ENCODE measurements at places on chromosomes 5 and 9.
A peak's percentile ranks its signal among the peaks of the same experiment; 100 is the strongest.

DNA sequence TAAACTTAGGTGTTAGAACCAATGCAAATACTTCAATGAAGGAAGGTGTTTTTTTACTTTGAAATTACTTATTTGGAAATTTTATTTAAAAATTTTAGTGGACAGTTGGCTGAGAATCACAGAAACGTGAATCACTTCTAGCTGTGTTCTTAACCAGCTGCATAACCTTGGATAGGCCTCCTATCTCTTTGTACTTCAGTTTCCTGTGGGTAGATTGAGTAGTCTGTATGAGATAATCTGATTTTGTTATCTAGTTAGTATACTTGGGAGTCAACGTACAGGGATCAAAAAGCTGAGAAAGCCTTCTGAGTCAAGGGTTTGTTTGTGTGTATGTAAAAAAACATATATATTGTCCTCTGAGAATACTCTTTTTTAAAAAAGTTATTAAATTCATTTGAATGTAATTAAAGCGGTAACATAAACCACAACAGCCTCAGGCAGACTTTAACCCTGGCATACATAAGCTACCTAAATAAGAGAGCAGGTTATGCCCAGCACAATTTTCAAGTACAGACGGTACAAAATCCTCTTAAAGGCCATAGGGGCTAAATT is 38.1 kb upstream of the ZCCHC7 start:
- peaks cover 45% of the 10 kb centered on the region for H3K36me3 ChIP-seq
- no peak overlapping the region for H3K4me3 ChIP-seq
- peaks cover 49% of the 10 kb centered on the region for H3K4me1 ChIP-seq
- H3K27me3 ChIP-seq, result peaks cover 3% of the 10 kb centered on the region

GRCh38 chr5:17020678-17021601 is 84.9 kb upstream of the MYO10 start:
- H3K27me3 ChIP-seq, result no peaks in the 10 kb centered on the region
- no peak for DNase-seq
- no peak overlapping the region for H3K4me3 ChIP-seq
- no peaks in the 10 kb centered on the region for H3K36me3 ChIP-seq
- no peak overlapping the region for H3K27ac ChIP-seq

DNA sequence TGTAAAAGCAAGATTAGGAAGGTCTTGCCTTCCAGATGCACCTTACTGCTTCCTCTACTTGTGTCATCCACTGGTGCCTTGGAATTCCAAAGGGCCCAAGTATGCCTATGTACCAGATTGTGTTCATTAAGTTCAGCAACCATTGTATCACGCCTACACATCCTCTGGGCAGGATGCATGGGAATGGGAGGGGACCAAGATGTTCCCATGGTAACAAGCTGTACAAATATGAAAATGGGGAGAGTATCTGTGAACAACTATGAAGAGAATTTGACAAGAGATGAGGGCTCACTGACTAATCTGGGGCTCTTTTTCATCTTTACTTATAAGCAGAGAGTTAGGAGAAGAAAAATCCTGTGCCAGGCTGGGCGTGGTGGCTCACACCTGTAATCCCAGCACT is 137.8 kb upstream of the MAP1B start:
- H3K4me1 ChIP-seq, result no peaks in the 10 kb centered on the region
- no peak overlapping the region for H3K27ac ChIP-seq

GRCh38 chr9:91714874-91715615 is 235.0 kb downstream of the ROR2 start:
- no peak overlapping the region for H3K4me3 ChIP-seq
- no peak overlapping the region for H3K27ac ChIP-seq
- no peak for DNase-seq
- H3K36me3 ChIP-seq, result no peaks in the 10 kb centered on the region
- H3K4me1 ChIP-seq, result peaks cover 6% of the 10 kb centered on the region

DNA sequence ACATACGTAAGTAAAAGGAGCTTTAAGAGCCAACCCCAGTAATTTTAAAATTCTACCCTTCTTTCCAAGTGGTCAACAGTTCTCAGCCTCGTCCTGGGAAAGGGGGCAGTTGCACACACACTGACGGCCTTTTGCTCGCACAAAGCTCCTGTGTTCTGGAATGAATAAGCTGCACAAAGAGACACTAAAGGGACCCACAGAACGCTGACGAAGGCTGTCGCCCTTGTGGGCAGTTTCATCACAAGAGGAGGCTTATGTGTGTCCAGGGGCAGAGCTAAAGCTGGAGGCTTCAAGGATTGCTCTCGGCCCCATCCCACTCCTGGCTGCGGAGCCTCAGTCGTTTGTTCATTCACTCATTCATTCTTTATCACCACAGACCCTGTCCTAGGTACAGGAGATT is 67.0 kb upstream of the NEK6 start:
- DNase-seq, result no peak
- H3K4me1 ChIP-seq, result no peaks in the 10 kb centered on the region
- H3K27ac ChIP-seq, result no peak overlapping the region
- peaks cover 2% of the 10 kb centered on the region for H3K36me3 ChIP-seq
- no peak overlapping the region for H3K4me3 ChIP-seq

- DNase-seq, result no peak
- H3K27me3 ChIP-seq, result no peaks in the 10 kb centered on the region
- H3K4me3 ChIP-seq, result peak overlapping the region; percentile 70
Measured at GRCh38 chr5:157189223-157189622, 8.6 kb downstream of the ITK start.

- H3K4me3 ChIP-seq, result no peak overlapping the region
- no peaks in the 10 kb centered on the region for H3K27me3 ChIP-seq
- no peak overlapping the region for H3K27ac ChIP-seq
- peaks cover 72% of the 10 kb centered on the region for H3K36me3 ChIP-seq
- peaks cover 27% of the 10 kb centered on the region for H3K4me1 ChIP-seq
Measured at GRCh38 chr9:21852754-21853153, 50.3 kb downstream of the MTAP start.

DNA sequence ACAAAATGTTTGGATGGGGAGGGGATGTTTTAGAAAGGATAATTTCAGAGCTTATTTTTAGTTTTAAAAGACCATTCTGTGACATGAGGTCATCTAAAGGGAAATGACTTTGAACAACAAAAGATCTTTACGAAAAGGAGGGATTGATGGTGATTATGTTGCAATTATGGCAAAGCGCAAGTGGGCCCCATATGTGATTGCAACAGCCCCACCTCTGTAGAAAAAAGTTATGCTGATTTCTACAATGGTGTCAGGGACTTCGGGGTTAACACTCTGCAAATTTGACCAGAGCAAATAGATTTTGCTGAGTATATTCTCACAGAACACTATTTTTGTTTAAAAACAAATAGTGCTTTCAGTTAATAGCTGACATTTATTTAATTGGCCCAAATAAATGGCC is 312.8 kb downstream of the NSG2 start:
- H3K27me3 ChIP-seq, result no peaks in the 10 kb centered on the region
- no peak overlapping the region for H3K27ac ChIP-seq
- H3K4me3 ChIP-seq, result no peak overlapping the region
- H3K4me1 ChIP-seq, result no peaks in the 10 kb centered on the region
- DNase-seq, result no peak
- H3K36me3 ChIP-seq, result no peaks in the 10 kb centered on the region

DNA sequence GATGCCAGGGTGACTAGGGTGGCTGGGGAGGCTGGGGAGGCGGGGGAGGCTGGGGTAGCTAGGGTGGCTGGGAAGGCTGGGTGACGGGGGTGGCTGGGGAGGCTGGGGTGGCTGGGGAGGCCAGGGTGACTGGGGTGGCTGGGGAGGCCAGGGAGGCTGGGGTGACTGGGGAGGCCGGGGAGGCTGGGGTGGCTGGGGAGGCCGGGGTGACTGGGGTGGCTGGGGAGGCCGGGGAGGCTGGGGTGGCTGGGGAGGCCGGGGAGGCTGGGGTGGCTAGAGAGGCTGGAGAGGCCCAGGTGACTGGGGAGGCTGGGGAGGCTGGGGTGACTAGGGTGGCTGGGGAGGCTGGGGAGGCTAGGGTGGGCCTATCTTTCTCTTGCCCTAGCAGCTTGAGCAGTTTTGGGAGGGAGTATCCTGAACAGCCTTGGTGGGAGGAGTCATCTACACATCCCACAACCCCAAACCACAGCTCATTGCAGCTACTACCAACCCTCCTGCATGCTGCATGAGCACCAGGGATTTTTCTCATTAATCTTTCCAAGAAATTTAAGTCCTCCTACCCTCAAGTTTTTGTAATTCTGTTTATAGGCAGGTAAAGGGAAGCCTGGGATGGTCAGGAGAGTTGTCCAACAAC is 203.2 kb upstream of the IRX1 start:
- no peaks in the 10 kb centered on the region for H3K4me1 ChIP-seq
- no peaks in the 10 kb centered on the region for H3K36me3 ChIP-seq
- H3K4me3 ChIP-seq, result no peak overlapping the region

DNA sequence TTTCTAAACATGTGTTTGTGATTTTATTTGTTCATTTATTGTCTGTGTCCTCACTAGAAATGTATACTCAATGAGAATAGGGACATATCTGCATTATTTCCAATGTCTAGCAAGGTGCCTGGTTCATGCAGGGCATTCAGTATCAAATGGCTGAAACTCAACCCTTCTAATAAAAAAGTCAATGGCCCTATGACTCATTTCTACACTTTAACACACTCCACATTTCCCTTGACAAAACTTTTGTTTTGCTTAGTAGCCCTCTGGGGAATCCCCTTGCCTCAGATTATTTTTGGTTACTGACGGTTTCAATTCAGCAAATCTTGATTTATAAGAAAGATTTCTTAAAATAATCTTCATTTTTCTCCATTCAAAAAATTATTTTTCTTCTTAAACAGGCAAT is 206.0 kb upstream of the DMRTA1 start:
- no peak overlapping the region for H3K27ac ChIP-seq
- DNase-seq, result no peak
- peaks cover 37% of the 10 kb centered on the region for H3K27me3 ChIP-seq
- H3K36me3 ChIP-seq, result no peaks in the 10 kb centered on the region
- H3K4me3 ChIP-seq, result no peak overlapping the region

GRCh38 chr5:171475596-171475995 is 56.1 kb downstream of the FGF18 start:
- no peaks in the 10 kb centered on the region for H3K36me3 ChIP-seq
- peaks cover 4% of the 10 kb centered on the region for H3K4me1 ChIP-seq
- no peak overlapping the region for H3K27ac ChIP-seq
- no peak for DNase-seq
- H3K4me3 ChIP-seq, result no peak overlapping the region

- peaks cover 22% of the 10 kb centered on the region for H3K27me3 ChIP-seq
- H3K36me3 ChIP-seq, result no peaks in the 10 kb centered on the region
- H3K27ac ChIP-seq, result no peak overlapping the region
- H3K4me3 ChIP-seq, result no peak overlapping the region
Measured at GRCh38 chr9:122374885-122375420, 4.1 kb downstream of the PTGS1 start.

GRCh38 chr9:38026021-38026809 is 42.8 kb downstream of the SHB start:
- no peak for DNase-seq
- H3K4me1 ChIP-seq, result no peaks in the 10 kb centered on the region
- H3K27ac ChIP-seq, result no peak overlapping the region
- no peak overlapping the region for H3K4me3 ChIP-seq
- no peaks in the 10 kb centered on the region for H3K27me3 ChIP-seq

GRCh38 chr5:132850066-132850465 is 16.2 kb downstream of the GDF9 start:
- H3K27ac ChIP-seq, result no peak overlapping the region
- no peak overlapping the region for H3K4me3 ChIP-seq
- no peaks in the 10 kb centered on the region for H3K36me3 ChIP-seq
- no peak for DNase-seq

DNA sequence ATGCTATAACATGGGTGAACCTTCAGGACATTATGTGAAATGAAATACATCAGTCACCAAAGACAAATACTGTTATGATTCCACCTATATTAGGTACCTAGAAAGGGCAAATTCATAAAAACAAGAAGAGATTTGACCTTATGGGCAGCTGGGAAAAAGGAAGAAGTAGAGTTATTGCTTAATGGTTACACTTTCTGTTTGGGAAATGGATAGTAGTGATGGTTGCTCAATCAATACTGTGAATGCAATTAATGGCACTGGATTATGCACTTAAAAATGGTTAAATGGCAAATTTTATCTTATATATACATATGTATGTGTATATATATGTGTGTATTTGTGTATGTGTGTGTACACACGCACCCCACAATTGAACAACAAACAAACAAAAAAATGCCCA is 15.2 kb downstream of the FKBP15 start:
- no peak for DNase-seq
- H3K27me3 ChIP-seq, result no peaks in the 10 kb centered on the region
- peaks cover 6% of the 10 kb centered on the region for H3K4me1 ChIP-seq
- H3K27ac ChIP-seq, result no peak overlapping the region
- no peak overlapping the region for H3K4me3 ChIP-seq

DNA sequence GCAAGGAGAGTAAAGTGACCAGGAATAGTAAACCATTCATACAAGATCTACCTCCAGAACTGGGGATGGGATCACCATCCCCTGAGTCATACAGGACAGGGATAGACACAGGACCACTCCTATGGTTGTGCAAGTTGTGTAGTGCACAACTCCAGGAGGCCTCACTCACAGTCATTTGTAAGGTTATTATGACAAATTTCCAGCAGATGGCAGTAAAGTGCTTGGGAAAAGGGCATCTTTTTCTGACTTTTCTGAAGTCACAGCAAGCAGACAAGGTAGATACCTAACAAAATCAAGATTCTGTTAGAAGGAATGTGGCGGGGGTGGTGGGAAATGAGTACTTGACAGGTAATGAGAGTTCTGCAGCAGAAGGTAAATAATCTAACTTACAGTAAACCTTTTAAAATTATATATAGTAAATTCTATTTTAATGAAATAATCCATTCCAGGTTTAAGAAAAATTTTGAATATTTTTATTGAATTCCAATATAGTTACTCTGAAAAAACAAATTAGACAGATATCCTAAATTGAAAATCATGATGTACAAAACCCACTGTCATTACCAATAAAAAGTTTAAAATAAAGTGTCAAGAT is 16.7 kb upstream of the KIF27 start:
- no peak overlapping the region for H3K4me3 ChIP-seq
- no peaks in the 10 kb centered on the region for H3K27me3 ChIP-seq
- peak; percentile 32 for DNase-seq
- H3K4me1 ChIP-seq, result peaks cover 4% of the 10 kb centered on the region
- no peak overlapping the region for H3K27ac ChIP-seq
- peaks cover 31% of the 10 kb centered on the region for H3K36me3 ChIP-seq

DNA sequence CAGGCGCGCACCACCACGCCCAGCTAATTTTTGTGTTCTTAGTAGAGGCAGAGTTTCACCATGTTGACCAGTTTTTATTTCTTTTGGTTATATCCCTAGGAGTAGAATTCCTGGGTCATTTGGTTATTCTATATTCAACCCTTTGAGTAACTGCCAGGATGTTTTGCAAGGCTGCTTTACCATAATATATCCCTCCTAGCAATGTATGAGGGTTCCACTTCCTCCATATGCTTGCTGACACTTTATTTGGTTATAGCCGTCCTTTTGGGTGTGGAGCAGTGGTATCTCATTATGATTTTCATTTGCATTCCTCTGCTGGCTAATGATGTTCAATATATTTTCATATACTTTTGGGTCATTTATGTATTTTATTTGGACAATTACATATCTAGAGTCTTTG is 81.2 kb downstream of the RAB24 start:
- peaks cover 34% of the 10 kb centered on the region for H3K36me3 ChIP-seq
- no peak overlapping the region for H3K4me3 ChIP-seq
- no peaks in the 10 kb centered on the region for H3K27me3 ChIP-seq
- DNase-seq, result no peak
